ENCODE measurements at places on chromosomes 2 and 18.

GRCh38 chr2:221389904-221390303 is 182.2 kb downstream of the EPHA4 start:
- no peak for DNase-seq

- no peak for DNase-seq
These were observed 426.7 kb downstream of the SETBP1 start for GRCh38 chr18:45107425-45107824.

GRCh38 chr2:152627351-152627957 is 89.8 kb downstream of the PRPF40A start:
- no peak for DNase-seq

DNA sequence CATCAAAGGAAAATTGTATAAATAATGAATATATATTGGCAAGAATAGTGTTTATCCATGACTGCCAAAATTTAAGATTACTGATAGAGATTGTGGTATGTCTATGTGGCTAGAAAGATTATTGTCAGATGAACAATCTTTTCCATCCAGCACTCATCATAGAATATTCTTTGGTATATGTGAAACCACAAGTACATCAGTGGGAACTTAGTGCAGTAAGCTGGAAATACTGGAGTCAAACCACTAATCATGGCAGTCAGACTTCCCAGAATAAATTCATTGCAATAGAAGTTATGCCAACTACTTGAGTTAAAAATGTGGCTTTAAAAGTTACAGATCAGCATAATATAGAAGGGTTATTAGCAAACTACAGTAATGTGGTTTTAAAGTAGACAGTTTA is 310.3 kb downstream of the GULP1 start:
- DNase-seq = no peak

DNA sequence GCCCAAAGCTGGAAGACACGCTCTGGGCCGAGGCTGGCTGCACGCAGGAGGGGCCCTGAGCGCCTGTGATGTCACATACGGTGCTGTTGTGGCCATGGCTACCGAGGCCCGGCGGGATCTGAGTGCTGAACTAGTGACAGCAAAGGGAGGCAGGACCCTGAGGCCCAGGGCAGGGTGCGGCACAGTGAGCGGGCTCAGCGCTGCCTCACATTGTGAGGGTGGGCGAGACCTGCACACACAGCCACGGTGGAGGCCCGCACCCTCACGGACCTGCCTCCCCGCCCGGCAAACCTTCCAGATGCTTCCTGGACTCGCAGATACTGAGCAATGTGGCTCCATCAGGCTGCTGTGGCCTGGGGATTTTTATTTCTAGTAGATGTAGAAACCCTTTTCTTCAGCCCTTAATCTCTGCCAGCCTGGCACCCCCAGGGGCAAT is 133.8 kb upstream of the CTDP1 start:
- DNase-seq = no peak

DNA sequence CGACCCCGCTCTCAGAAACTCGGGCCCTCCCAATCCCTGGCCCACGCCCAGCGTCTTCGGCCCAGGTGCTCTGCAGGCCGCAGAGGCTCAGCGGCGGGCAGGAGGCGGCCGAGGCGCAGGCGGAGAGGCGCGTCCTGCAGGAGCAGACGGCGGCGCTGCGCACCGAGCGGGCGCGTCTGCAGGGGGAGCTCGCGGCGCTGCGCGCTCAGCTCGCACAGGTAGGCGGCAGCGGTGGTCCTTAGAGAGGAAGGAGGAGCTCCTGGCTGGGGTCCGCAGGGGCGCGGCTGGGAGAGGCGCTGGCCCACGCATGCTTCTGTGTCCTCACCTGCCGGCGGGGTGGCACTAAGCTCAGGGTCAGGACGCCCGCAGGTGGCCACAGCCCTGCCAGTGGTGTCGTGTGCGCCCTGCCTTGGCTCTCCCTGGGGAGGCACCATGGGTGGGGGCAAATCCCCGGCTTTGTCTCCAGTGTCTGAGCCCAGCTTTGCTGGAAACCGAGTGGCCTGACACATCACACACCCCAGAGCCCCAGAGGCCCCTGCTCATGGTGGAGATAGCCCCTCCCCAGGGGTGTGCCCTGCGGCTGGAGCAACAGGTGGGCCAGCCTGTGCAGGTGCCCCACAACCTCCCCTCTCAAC is 14.9 kb upstream of the SNED1 start:
- no peak for DNase-seq
